ENCODE measurements at places on chromosomes 12 and 14. TPM values are rescaled to one million over a fixed set of nuclear protein-coding genes. Genes with fewer than 3 reads are reported as not detected.

DNA sequence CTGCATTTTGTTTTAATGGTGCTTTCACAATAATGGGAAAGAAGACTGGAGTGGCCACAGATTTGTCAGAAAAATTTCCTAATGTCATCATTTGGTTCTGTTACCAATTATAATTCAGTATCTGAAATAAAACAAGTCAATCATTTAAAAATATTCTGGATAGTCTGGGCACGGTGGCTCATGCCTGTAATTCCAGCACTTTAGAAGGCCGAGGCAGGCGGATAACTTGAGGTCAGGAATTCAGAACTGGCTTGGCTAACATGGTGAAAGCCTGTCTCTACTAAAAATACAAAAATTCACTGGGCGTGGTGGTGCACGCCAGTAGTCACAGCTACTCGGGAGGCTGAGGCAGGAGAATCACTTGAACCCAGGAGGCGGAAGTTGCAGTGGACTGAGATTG is 4.0 kb upstream of the LIMA1 start:
- ATAC-seq, result no peak

GRCh38 chr14:104794631-104794992 is 936 bp downstream of the AKT1 start:
- ATAC-seq, result no peak

DNA sequence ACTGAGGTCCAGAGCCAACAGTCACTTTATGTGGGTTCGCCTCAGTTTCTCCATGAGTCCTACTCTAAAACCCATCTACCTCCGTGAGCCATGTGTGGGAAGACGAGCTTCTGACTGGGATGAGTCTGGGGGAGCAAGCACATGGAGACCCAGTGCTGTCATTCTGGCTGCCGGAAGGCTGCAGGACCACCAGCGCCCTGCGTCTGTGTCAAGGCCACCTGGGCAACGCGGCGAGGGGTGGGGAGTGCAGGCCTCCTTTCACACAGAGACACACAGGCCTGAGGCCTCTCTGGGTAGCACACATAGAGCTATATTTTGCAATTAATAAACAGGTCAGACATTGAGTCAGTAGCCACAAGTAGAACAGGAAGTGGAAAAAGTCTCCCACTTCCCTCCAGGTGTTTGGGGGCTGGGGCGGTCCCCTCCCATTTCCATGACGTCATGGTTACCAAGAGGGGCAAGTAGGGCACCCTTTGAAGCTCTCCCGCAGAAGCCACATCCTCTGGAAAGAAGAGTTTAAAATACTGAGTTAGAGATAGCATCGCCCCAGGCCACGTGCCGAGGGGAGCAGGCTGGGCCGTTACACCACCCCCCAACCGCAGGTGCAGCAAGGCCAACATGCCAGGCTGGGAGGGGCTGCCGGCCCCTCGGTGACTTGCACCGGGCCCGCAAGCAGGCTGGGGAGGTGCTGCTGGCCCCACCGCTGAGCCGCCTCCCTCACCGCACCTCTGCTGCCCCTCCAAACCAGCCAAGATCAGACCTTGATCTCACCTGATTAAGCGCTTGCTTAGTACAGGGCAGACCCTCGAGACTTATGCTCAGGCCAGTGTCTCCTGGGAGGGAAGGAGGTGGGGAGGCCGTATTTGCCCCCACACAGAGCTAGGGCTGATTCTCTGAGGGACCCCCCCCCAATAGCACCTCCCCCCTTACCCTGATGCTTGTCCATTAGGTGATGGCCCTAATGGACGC is 32.7 kb downstream of the DAD1 start:
- peak; percentile 27 for ATAC-seq

DNA sequence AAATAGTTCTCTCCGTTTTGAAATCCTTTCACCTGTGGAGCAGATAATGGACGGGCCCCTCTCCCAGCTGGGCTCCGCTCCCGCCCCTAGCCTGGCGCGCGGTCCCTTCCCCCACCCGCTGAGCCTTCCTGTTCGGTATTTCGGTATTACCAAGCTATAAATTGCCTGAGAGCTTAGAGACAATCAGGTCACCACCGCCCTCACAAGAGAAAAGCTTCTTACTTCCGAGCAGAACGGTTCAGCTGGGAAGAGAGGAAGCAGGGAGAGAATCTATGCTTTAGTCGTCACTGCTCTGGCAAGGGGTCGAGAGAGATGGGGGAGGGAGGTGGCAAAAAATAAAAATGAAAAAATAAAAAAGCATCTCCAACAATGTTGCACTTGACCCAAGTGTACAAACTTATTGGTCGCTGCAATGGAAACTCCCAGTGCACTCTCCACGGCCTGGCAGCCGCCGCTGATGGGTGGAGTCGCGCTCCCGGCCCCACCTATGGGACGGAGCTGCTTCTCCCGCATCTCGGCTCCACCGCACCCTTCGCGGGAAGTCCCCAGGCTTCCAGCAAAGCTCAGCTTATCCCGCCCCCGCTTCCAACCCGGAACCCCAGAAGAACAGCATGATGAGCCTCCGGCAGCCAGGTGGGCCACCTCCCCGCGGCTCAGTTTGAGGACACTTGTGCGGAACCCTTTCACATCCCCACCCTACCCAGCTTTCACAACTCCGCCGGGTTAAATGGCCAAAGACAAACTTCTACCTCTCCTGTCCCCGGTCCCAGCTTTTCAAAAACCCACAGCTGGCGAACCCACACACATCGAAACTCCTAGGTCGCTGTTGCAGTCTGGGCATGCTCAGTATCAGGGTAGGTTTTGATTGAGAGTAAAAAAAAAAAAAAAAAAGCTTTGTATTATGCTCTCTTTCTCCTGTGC is 832 bp upstream of the SYT1 start:
- peak; percentile 77 for ATAC-seq

GRCh38 chr12:128806573-128806972 is 17.2 kb downstream of the SLC15A4 start:
- no peak for ATAC-seq

DNA sequence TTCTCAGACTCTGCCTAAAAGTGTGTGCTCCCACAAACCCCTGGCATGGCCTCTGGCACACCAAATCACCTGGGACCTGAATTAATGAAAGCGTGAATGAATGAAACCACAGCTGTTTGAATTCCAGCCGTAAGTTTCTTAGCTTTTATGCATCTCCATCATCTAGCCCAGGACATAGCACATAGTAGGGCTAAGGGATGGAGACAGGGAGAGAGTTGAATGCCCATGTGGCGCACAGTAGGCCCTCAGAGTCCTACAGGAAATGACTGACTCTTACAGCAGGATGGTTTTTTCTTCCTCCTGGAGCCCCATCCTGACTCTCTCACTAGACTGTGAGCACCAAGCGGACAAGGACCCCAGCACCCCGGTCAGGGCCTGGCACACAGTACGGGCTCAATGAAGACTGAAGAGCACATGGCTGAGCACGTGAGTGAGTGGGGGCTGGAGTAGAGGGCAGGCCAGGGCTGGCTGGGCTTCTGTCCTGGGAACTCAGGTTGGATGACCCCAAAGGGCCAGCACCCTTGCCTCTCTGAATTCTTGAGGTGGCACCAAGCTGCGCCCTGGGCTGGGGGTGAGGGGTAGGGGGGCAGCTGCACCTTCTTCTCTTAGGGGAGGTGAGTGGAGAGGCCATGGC is 351.3 kb downstream of the MED13L start:
- no peak for ATAC-seq

- no peak for ATAC-seq
Observed at GRCh38 chr12:78933014-78933413, 68.4 kb downstream of the SYT1 start.

- peak; percentile 51 for ATAC-seq
Observed at GRCh38 chr14:74630881-74631690, 19.0 kb upstream of the LTBP2 start.

GRCh38 chr14:93007225-93007997 is 84.5 kb downstream of the CHGA start:
- ATAC-seq, result peak; percentile 51

GRCh38 chr14:104573930-104574329 is 5.6 kb upstream of the C14orf180 start:
- ATAC-seq, result no peak

DNA sequence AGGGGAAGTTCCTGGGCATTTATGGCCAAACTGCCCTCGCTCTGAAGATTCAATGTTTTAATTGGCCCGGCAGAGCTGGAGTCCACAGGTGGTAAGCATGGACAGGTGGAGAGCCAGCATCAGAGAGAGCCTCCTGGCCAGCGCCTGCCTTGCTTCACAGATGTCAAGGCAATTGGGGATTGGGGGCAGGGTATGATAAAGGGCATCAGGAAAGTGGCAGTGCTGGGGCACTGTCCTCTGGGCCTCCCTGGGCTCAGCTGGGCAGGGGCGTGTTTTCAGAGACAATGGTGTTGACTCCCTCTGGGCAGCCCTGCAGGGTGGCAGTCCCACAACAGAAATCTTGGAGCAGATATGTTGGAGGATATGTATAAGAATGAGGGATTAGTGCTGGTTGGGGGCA is 237.3 kb downstream of the CACNA1C start:
- ATAC-seq, result no peak

DNA sequence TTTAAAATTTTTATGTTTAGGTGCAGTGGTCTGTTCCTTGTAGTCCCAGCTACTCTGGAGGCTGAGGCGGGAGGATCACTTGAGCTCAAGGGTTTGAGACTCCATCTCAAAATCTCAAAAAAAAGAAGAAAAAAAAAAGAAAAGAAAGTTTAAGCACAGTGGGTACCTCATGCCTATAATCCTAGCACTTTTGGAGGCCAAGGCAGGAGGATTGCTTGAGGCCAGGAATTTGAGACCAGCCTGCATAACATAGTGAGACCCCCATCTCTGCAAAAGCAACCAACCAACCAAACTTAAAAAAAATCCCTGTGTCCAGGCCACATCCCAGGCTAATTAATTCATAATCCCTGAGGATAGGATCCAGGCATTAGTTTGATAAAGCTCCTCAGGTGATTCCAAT is 3.4 kb upstream of the SALL2 start:
- no peak for ATAC-seq

- ATAC-seq, result peak; percentile 39
Observed at GRCh38 chr14:57865403-57866198, at the start of gene SLC35F4. Gene SLC35F4, minus strand, starts transcription at chr14:57866092.

DNA sequence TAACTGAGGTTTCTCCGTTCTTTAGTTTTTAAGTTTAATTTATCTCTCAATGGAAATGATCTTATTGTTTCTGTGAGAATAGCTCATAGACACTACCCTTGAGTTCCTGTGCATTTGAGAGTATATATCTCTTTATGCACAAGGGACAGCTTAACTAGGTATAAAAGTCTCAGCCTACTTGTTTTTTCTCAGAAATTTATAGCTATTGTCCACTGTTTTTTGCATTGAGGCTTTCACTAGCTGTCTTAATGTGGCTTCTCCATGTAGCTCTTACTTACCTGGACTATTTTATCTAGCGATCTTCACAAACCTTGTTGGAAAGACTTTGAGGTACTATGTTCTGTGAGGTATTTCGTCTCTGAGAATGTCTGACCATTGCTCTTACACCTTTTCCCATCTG is 153.9 kb upstream of the RTL1 start:
- no peak for ATAC-seq

GRCh38 chr12:2449586-2449985 is 345.2 kb upstream of the FKBP4 start:
- no peak for ATAC-seq

DNA sequence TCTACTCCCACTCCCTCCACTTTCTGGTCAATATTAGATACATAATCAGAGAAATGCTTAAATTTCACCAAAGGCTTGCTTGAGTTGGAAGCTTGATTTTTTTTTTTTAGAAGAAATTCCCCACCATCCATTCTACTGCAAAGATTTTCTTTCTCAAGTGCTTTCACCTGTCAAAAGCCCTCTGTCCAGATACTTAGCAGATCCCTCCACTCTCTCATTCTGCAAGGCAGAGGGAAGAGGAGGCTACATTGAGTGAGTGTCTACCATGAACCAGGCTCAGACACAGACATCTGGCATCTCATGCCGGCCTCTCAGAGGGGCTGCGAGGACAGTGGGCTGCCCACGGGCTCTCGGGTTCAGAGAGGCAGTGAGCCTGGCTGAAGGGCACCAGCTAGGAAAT is 127.6 kb upstream of the GSC start:
- ATAC-seq, result no peak

- ATAC-seq, result no peak
Observed at GRCh38 chr14:58744801-58745394, 107.1 kb downstream of the DACT1 start.

DNA sequence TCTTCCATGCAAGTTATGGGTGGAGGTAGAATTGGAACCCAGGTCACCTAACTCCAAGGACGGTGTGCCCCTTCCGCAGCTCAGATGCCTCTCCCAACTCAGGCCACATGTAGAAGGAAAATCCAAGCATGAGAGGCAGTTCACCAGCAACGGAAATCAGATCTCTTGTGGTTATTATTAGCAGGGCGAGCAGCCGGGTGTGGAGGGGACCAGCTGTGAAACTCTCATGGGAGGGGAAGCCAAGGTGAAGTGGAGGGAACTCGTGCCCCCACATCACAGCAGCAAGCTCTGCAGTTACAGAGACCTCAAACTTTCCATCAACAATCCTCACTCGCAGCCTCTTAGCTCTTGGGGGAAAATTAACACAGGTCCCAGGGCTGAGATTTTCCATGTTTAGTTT is 79.7 kb downstream of the KSR2 start:
- ATAC-seq, result no peak

GRCh38 chr12:75366629-75367028 is 24.3 kb upstream of the GLIPR1L2 start:
- no peak for ATAC-seq

DNA sequence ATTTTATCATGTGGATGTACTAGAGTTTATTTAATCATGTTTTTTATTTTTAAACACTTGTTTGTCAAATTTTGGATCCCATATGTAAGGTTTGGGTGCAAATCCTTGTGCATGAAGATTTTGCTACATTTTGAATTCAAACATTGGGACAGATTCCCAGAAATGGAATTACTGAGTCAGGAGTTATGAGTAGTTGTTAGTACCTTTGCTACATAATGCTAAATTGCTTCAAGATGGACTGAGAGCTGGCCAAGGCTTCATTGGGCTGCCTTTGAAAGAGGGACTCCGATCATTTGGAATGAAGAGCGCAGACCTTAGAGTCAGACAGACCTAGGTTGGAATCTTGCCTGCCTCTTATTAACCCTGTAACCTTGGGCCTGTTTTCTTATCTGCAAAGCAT is 154.9 kb upstream of the PWP1 start:
- ATAC-seq, result no peak

GRCh38 chr14:74395094-74395493 is 30.9 kb downstream of the SYNDIG1L start:
- ATAC-seq, result no peak

CMA1 gene
- 0.93 TPM for total RNA-seq

KCNA1 gene
- not detected for total RNA-seq

TAS2R19 gene
- 5.3 TPM for total RNA-seq

CAPZA3 gene
- not detected for total RNA-seq

PLA2G1B gene
- not detected for total RNA-seq

MMP17 gene
- total RNA-seq, result 6.8 TPM
